ENCODE measurements at places on chromosomes 5 and 9.

DNA sequence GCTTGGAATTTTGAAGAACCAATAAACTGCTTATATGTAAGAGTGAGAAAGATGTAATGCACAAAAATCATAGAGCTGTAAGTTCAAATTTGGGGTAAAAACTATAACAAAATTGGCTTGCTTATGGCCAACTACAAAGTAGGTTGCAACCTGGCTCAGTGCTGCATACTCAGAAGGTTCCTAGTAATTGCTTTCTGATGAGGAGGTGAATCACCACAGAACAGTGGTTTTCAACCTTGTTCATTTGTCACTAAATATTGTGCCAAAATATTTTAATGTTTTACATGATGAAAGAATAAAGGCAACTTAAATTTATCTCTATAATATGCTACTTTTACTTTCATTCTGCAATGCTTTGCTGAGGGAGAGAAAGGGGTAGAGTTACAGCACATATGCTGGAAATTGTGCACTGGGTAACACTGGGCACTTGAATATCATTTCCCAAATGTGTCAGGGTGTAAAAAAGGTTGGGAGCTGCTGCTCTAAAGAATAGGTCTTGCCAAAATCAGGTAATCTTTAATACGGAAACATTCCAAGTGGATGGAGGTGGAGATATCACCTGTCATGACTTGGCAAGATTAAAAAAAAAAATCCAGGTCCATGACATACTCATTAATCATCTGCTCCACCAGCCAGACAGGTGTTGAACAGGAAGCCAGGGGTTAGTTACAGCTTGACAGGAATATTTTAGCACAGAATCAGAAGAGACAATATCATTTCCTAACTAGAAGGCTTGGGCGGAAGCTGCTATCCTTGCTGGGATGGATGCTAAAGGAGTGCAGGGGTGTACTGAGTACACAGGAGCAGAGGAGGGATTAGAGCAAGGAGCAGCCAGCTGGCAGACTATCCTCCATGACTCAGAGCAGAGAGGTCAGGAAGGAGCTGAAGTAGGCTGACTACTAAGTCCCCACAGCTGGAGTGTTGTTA lies 34.6 kb upstream of the CCL21 start:
- DNase-seq: no peak

DNA sequence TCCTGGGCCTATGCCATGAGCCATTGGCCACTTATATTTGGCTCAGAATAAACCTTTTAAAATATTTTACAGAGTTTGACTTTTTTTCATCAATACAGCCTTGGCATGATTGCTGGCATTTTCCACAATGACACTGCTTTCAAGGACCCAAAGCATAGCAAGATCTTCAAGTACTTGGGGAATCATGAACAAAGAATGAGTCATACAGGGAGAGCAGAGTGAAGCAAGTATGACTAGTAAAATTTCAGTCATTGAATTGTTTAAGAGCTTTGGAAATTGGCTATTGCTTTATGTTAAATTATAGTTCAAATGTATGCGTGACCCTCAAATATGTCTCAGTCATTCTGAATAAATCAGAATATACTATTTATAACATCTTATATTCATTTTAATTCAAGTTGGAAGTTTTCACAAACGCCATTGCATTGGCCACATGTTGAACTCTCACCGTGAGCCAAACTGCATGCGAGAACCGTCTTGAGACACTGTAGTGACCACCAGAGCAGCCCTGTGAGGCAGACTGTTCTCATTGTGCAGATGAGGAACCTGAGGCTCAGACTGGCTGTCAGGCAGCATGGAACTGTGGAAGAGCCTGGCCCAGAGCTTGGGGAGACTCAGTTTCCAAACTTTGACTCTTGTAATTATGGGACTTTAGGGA lies 52.9 kb downstream of the GDNF start:
- DNase-seq: no peak

DNA sequence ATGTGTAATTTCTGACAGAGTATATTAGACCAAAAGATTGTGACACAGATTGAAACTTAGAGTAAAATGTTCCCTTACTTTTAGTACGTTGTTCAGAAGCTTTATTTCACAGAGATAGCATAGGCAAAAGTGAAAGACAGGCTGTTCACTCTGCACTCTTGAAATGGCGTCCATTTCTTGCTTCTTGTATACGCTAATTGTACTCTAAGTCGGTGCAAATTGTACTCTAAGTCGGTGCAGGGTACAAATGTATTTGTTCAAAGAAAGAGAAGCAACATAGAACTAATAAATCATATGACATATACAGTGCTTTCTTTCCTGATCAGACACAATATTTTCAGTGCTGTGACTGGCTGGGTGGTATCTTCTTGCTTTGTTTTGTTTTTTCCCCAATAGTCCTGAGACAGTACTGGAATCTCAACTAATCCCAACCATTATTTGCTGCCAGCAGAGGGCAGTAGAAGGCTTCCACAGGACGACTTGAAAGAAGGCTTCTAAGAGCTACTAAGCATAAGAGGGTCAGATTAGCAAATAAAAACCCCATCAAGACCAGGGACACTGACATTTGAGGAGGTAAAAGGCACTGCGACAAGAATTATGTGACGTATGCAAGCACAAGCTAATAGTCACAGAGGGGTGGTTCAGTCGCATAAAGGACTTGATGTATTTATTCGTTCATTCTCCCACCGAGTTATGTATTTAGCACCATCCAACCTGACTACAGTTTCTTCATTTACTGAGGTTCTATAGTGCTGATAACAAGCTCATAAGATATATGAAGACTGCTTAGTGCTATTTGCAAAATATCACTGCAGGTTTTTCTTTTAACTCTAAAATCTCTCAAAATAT lies 831.8 kb downstream of the TAF11L14 start:
- peak; percentile 1 for DNase-seq

GRCh38 chr5:147921136-147921535 lies 14.8 kb upstream of the C5orf46 start:
- DNase-seq: no peak

- peak; percentile 57 for DNase-seq
Observed at GRCh38 chr5:115543365-115544042, 1.1 kb downstream of the FEM1C start.

DNA sequence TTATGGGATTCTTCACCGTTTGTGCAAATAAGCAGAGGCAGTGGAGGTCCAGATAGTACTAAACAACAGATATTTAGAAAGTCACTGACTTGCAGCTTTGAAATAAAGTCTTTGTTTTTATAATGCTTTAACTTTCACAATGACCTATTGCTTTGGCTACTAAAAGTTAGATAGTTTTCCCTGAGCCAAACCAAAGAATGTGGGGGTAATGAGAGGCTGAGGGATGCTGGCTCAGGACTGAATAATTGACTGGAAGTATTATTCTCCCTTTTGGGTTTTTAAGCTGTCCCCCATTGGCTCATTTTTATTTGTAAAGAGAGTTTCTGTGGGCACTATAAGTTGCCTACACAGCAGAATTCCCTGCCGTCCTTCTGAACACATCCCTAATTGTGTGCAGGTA lies 99.2 kb upstream of the ACTBL2 start:
- DNase-seq: no peak

GRCh38 chr5:181160152-181160754 lies 12.9 kb downstream of the OR2V2 start:
- peak; percentile 91 for DNase-seq

DNA sequence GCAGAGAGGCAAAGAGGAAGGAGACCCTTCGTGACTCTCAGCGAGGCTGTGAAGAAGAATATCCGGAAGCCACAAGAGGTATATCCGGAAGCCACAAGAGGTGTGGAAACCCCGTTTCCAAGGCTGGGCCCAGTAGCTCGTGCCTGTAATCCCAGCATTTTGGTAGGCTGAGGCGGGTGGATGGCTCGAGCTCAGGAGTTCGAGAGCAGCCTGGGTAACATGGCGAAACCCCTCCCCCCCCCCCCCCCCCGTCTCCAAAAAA lies 612 bp upstream of the BBLN start:
- DNase-seq: peak; percentile 67

DNA sequence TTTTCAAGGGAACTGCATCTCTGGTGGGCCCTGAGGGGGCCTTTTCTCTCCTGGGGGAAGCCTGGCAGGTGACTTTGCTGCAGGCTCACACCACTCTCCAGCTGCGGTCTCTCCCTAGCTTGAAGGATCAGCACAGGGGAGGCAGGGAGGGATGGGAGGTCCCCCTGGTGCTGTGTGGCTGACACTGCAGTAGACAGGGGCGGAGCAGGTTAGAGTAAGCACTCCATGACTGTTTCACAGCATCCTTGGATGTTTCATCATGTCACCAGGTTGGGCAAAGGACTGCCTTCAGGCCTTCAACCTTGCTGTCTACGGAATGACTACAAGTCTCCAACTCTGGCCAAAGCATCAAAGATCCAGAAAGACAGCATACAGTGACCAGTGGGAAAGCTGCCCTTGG lies 470.7 kb downstream of the CDK5RAP2 start:
- no peak for DNase-seq

GRCh38 chr5:57642698-57643097 lies 160.1 kb upstream of the ACTBL2 start:
- no peak for DNase-seq

DNA sequence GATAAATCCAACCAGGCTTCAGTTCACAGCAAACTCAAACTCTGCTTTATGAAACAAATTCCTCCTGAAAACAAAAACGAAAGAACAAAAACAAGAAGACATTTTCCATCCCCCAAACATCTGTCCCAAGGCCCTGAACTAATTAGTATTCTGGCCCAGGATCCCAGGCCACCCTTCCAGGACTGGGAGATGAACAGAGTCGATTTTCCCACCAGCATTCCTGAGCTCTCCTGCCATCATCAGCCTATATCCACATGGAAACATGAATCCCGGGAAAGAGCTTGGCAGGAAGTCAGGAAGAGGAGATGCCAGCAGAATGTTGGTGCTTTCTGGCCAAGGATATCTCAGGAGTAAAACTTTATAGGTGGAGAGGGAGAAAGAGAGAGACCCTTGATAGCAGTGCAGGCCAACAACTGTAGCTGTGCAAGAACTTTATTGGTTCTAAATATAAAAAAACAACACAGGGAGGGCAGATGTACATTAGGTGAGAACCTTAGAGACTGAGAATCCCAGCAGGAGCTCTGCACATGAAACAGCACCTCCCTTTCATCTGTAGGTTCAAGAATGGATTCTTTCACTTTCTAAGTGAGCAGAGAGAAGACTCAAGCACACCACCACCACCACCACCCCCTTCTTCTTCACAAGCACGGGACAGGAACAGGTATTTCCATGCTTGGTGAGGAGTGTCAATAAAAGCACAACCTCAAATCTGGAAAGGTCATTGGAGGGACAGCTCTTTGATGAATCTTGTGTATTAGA lies 190.7 kb upstream of the TAS2R1 start:
- DNase-seq: no peak

GRCh38 chr5:160133071-160133917 lies 14.0 kb upstream of the PWWP2A start:
- DNase-seq: no peak

GRCh38 chr5:142248853-142249462 lies 75.9 kb downstream of the SPRY4 start:
- DNase-seq: no peak

DNA sequence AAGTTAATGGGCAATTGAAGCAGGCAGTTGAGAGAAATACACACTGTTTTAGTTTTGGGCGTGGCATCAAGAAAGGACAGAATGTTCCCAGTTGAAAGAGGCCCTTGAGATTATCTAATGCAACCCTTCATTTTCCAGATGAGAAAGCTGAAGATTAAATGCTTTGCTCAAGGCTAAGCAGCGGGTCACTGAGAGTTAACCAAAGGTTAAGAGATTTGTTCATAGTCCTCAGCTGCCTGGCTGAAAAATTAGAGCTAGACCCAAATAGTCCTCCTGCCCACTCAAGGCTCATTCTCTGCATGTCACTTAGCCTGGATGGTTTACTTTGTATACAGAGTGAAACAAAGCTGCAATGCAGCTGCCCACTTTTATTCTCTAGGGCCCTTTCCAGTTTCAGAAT lies 46.7 kb upstream of the MAMDC2 start:
- no peak for DNase-seq

- no peak for DNase-seq
Observed at GRCh38 chr5:178413988-178414387, 176.2 kb downstream of the COL23A1 start.

- DNase-seq: no peak
Observed at GRCh38 chr9:35923927-35924763, 14.9 kb downstream of the SPAAR start.

DNA sequence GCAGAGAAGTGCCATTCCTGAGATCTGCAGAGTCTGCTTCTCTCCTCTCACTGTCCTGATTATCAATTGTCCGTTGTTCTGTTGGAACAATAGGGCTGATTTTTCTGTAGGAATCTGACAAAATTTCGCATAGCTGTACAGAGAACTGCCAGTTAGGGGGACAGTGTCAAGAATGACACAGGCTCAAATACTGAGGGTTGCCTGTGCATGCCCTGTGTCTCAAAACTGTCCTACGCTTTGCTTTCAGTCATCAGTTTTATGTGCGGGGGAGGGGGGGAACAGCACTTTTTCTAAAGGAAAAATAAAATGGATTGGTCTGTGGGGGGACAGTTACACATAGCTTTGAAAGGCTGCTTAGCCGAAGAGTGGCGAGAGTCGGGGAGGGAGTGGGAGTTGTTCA lies 248.6 kb downstream of the PDZD2 start:
- DNase-seq: no peak

GRCh38 chr5:179244044-179244443 lies 101.2 kb downstream of the ADAMTS2 start:
- no peak for DNase-seq

Measured in stimulated activated naive CD8-positive, alpha-beta T cell treated with anti-CD3 and anti-CD28 coated beads, Interleukin-15, amount 100 ng/mL, for 72 hours (primary cell).